ENCODE measurements at places on chromosomes 7 and 10.

GRCh38 chr7:105149827-105150226 lies 135.8 kb downstream of the KMT2E start:
- DNase-seq = no peak

DNA sequence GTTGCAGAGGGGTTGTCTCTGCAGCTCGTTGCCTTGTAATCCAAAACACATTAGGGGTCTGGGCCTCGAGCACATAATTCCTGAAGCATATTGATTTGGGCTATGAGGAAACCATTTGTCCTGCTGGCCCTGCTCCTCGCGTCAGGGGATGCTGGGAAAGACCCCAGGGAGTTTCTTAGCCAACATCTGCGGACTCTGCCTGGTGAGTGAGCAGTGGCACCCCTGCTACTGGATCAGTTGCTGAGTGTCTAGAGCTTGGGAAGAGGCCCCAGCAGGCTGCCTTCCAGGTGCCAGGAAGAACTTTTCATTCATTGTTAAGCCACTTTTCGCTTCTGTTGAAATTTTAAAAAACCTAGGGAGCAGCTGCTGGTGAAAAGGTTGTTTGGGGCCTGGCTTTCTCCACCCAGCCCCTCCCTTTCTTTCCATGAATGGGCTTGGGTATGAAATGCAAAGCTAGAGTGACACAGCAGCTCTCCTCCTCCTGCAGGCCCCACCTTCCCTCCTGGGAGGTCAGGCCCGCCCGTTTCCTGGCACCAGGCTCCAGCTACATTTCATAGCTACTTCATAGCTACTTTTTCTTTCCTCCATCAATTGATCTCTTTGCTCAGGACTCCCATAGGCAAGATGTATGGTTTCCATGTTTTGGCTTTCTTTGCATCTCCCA lies 26.8 kb downstream of the TACR2 start:
- no peak for DNase-seq

DNA sequence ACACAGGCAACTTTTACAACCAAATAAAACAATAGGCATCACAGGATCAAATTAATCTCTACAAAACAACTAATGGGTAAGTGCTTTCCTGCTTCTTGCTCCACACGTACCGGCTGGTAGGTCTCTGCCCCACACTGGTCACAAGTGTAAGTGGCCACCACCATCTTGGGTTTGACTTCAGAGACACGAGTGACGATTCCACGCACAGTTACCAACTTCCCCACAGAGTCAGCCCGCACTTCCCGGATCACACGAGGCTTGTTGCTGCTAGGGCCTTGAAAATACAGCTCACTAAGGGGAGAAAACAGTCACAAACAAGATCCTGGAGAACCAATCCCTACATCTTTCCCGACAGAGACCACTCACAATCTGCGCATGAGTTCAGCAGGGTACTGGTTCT lies 2.3 kb downstream of the MCM7 start:
- DNase-seq = no peak

DNA sequence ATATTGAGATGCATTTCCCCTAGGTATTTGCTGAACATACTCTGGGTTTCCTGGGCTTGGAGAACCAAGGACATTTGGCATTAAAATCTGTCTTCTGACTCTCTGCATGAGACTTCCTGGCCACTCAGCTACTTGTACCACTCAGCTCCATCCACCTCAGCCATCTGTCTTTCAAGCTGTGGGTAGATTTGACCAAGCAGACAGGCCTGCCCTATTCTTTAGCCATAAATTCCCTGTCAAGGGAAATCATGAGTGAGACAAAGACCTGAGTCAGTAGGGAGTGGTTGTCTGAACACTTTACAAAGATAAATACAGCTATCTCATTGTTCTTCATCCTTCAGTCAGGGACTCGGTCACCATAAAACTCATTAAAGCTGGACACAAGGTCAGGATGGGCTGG lies 399.1 kb downstream of the GPAM start:
- DNase-seq = no peak

DNA sequence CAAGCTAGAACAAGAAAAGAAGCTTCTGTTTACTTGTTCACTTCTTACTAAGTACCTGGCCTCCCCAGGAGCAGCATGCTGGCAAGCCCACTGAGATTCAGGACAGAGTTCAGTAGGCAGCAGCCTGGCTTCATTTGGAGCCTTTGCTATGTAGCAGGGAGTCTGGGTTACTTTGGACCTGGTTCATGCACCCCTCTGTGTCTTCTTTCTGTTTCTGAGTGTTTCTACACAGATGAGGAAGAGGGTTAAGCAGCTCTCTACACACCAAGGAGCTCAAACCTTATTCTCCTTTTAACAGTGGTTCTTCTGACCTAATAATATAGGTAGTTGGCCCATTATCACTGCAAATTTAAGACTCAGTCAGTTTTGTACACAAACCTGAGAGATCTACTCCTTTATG lies 152.9 kb downstream of the ARID5B start:
- DNase-seq = no peak

- DNase-seq = no peak
These were observed 4.3 kb downstream of the SNX8 start for GRCh38 chr7:2309889-2310331.

DNA sequence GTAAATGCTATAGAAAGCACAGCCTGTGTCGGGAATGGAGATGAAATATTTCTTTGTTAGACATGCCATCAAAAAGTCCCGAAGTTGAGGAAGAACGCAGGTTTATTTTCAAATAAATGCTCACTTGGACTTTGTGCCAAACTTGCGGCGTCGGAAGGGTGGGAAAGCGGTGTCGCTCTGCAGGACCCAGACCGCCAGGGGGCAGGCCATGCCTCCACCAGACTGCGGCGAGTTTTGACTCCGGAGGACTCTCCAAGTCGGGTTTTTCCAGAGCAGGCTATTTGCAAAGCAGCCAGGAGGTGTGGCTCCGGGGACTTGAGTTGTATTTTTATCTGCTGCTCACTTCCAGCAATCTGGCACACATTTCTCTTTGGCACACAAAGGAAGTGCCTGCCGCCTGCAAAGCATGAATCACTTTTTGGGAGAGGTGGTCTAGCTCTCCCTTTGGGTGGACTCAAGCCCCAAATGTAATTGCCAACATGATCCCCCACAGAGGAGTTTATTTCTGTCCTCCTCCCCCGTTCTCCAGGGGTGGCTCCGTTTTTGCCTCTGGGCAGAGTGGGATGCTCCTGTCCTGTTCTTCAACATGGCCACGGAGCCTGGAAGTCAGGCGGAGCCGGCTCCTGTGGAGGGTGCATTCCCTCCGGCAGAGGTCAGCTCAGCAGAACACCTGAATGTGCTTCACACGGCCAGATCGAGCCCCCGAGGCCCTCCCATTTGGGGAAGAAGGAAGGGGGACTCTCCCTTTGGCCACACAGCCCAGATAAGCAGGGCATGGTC lies 82.3 kb upstream of the GPR26 start:
- peak; percentile 53 for DNase-seq

GRCh38 chr10:68185085-68185484 lies 46.8 kb downstream of the ATOH7 start:
- DNase-seq = no peak

GRCh38 chr7:154423231-154423630 lies 371.0 kb downstream of the DPP6 start:
- no peak for DNase-seq

- DNase-seq = no peak
These were observed 588.2 kb upstream of the KCND2 start for GRCh38 chr7:119684763-119685162.

- peak; percentile 51 for DNase-seq
These were observed 176.2 kb downstream of the GNAT3 start for GRCh38 chr7:80335511-80336231.

DNA sequence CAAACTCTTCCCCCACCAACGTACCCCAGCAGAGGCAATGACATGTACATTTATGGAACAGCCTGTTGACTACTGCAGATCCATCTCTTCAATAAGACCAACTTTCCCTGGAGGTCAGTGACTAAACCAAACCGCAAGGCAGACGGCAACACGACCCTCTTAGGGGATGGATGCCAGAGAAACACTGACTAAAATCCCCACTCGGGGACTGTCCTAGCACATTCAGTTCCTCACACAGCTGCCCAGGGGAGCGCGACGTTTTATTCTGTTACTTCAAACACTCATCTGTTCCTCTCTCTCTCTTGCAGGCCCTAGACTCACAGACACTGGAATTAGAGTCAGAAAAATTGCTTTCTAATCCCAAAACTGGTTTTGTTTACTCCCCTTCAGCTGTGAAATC lies 146.5 kb upstream of the PRSS1 start:
- no peak for DNase-seq

GRCh38 chr10:5559642-5560141 lies 34.9 kb downstream of the CALML3 start:
- peak; percentile 34 for DNase-seq

DNA sequence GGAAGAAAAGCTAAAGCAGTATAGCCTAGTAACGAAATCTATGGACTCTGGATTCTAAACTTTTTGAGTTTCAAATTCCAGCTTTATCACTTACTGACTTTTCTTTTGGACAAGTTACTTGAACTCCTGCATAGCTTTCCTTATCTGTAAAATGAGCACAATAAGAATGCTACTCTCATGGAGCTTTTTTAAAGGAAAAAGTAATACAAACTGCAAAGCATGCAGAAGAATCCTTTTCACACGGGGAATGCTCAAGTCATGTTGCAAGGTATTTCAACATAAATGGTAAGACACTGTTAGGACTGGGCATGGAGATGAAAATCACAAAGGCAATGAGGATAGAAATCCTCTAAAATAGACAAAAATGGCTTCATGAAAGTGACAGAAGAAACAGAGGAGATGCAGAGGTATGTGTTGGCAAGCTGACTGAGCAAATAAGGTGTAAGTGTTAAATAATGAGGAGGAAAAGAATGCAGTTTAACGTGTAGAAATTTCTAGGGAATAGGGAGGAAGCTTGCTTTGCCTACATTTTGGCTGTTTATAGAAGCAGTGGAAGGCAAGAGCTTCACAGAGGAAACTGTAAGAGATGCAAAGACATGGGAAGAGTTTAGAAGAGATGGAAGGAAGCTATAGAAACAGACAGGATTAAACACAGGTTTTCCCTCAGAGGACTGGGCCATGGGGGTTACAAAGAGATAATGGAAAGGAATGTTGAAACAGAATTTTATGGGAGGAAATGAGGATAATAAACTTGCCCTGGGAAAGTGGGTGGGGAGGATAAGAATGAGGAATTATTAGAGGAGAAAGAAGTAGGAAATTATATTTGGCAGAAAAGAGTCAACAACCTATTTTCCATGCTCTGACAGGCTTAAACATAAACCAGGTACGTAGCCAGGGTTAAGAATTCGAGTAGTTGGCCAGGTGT lies 28.8 kb upstream of the SNX13 start:
- DNase-seq = no peak

DNA sequence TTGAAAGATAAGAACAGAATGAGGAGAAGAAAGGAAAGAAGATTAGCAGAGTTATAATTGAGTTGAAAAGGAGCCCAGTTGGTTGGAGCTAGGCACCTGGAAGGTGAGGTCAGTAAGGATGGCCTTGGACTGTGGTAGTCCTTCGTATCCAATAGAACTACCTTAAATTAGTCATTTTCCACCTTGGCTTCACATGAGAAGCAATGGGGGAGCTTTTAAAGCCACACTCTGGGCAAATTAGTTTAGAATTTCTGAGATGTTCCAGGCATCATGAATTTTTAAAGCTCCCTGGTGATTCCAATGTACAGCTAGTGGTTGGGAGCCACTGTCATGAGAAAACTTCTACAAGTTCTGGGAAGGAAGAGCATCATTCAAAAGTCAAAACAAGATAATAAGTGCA lies 27.3 kb upstream of the CYP3A5 start:
- no peak for DNase-seq

- no peak for DNase-seq
These were observed 21.1 kb downstream of the SPAG6 start for GRCh38 chr10:22366435-22366703.

DNA sequence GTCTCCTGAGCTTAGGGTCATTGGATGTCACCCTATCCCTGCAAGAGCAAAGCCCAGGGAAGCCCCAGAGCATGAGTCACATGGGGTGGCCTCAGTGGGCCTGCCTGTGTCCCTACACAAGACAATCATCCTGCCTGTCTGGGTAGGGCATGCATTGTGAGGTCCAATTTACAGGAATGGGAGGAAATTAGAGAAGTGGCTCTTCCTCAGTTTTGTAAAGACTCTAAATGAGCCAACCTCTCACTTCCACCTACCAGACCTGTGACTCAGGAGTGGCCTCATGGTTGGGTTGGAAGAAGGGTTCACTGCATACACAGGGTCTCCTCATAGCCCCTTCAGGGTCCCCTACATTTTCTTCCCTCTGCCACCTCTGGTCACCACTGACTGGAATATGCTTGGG lies 43.6 kb upstream of the SMNDC1 start:
- no peak for DNase-seq

GRCh38 chr10:84743483-84743882 lies 415.1 kb downstream of the CCSER2 start:
- DNase-seq = no peak

DNA sequence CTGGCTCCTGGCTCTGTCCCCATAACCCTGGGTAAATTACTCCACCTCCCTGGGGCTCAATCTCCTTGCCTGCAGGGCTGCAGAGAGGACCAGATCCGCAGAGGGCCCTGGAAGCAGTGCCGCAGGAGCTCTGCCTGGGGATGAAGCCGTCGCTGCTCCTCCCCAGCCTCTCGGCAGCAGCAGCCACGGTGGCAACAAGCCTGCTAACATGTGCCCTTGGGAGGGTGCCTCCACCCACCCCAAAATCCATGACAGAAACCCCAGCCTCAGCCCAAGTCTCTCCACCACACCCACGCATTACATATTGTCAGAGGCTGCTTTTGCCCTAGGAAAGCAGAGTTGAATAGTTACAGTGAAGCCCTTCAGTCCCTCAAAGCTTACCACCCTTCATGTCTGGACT lies 486.4 kb upstream of the FOXK1 start:
- no peak for DNase-seq

- DNase-seq = no peak
These were observed 76.9 kb downstream of the PRKCQ start for GRCh38 chr10:6503171-6503570.

DNA sequence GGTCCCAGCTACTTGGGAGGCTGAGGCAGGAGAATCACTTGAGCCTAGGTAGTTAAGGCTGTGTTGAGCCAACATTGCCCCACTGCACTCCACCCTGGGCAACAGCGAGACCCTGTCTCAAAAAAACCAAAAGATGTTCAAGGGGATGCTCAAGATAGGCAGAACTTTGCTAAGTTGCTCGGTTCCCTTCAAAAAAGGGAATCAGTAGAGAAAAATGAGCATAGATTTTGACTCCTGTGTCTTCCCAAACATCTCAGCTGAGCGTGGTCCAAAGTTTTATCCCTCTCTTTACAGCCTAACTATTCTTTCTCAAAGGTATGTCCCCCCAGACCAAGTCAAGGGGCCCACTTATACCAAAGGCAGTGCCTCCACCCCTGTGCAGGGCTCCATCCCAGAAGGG lies 14.0 kb downstream of the AGFG2 start:
- DNase-seq = no peak

DNA sequence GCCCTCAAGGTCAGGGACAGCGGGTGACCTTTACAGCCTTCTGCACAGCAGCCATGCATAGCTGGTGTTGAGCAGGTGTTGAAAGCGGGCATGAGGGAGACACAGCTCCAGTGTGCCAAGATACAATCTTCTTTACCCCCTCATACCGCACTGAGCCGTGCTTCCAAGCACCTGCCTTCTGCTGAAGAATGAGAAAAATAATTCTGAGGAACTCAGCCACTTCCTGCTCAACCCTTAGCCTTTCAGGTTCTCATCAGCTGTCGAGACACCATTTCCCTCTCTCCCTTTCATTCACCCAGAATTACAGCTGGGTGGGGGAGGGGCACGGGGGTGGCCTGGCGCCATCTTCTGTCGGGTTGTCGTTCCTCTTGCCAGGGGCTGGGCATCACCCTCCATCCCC lies 58.6 kb downstream of the COL13A1 start:
- DNase-seq = no peak

- DNase-seq = no peak
These were observed 38.0 kb downstream of the ZNF777 start for GRCh38 chr7:149422914-149423301.

GRCh38 chr10:6052247-6053221 lies 9.6 kb downstream of the IL2RA start:
- DNase-seq = no peak

All from spinal cord (tissue), 10 donors.